ENCODE measurements at places on chromosomes 3 and 15. TPM values are rescaled to one million over a fixed set of nuclear protein-coding genes. Genes with fewer than 3 reads are reported as not detected.

DNA sequence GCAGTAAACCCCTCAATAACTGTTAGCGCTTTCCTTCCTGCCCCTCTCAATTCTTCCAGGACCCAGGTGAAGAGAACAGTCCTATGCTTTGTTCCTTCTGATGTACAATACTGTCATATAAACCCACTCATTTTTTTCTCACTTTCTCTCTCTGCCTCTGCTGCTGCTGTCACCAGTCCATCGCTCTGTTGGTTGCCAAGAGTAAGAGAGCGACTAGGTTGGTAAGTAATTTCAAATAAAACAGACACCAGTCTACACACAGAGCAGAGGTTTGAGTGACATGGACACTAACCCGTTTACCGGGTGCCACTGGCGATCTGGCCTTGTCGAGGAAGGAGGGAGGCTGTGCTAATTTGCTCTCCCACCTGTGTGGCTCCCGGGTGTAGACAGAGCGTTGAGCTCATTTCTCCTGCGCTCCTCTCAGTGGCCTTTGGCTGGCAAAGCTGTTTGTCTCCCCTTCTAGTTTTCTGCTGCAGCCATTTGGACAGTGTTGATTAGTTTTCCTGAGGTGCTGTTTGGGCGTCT, 215.4 kb downstream of the THSD4 start:
- H3K4me1 ChIP-seq: peaks cover 26% of the 10 kb centered on the region
- no peak for DNase-seq
- no peak overlapping the region for H3K4me3 ChIP-seq

DNA sequence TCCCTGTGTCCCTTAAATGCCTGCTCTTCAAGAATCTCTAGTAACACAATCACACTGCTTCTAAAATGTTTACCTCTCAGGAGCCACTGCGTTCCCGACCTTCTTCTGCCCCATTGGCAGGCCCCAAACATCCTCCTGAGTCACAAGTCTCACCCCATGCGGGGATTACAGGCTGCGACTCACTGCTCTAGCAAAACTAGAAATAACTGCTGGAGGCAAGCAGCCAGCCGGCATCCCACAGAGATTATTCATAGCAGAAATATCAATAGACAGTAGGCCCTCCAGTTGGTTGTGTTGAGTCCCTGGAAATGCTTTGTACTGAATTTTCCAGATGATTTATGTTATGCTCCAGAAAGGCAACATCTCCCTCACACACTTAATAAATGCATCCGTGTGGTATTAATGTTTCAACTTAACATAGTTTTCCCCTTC, 64.8 kb downstream of the RFTN1 start:
- no peaks in the 10 kb centered on the region for H3K4me1 ChIP-seq
- H3K27ac ChIP-seq: no peak overlapping the region
- no peaks in the 10 kb centered on the region for H3K27me3 ChIP-seq
- H3K36me3 ChIP-seq: no peaks in the 10 kb centered on the region
- H3K4me3 ChIP-seq: no peak overlapping the region

- DNase-seq: no peak
- H3K4me1 ChIP-seq: peaks cover 15% of the 10 kb centered on the region
- no peak overlapping the region for H3K27ac ChIP-seq
- H3K4me3 ChIP-seq: no peak overlapping the region
- H3K27me3 ChIP-seq: no peaks in the 10 kb centered on the region
Measured at GRCh38 chr3:52305926-52306325, 10.2 kb upstream of the DNAH1 start.

LRCH3 gene
- 43.4 TPM for polyA plus RNA-seq

CISH gene
- polyA plus RNA-seq: 5.8 TPM

- no peak for DNase-seq
- H3K4me3 ChIP-seq: no peak overlapping the region
- no peak overlapping the region for H3K27ac ChIP-seq
- no peaks in the 10 kb centered on the region for H3K27me3 ChIP-seq
- no peaks in the 10 kb centered on the region for H3K36me3 ChIP-seq
Measured at GRCh38 chr15:29924750-29925149, 102.5 kb upstream of the TJP1 start.

DNA sequence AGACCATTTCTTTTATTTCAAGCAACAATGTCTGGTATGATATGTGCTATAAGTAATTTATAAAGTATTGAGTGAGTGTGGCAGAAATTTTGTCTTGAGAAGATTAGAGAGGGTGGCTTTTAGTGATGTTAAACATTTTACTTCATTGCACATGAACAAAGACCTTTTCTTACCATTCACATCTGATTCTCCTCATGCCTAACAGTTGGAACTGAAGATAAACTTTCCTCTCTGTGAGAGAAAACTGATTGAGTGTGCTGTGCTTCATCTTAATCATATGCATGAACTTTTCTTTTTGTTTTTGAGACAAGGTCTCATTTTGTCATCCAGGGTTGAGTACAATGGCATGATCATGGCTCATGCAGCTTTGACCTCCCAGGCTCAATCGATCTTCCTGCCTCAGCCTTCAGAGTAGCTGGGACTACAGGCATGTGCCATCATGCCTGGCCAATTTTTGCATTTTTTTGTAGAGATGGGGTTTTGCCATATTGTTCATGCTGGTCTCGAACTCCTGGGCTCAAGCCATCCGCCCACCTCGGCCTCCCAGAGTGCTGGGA, 377.7 kb upstream of the GOLIM4 start:
- H3K27ac ChIP-seq: no peak overlapping the region
- H3K4me3 ChIP-seq: no peak overlapping the region
- H3K4me1 ChIP-seq: no peaks in the 10 kb centered on the region
- DNase-seq: no peak
- H3K27me3 ChIP-seq: no peaks in the 10 kb centered on the region
- no peaks in the 10 kb centered on the region for H3K36me3 ChIP-seq

GHSR gene
- polyA plus RNA-seq: 0.63 TPM

SCAANT1 gene
- 4.4 TPM for polyA plus RNA-seq

INSYN1 gene
- polyA plus RNA-seq: 18.9 TPM

GRCh38 chr3:46289551-46289950, 47.3 kb downstream of the CCR3 start:
- H3K4me3 ChIP-seq: no peak overlapping the region
- no peaks in the 10 kb centered on the region for H3K36me3 ChIP-seq
- DNase-seq: no peak
- no peaks in the 10 kb centered on the region for H3K27me3 ChIP-seq
- no peak overlapping the region for H3K27ac ChIP-seq

- H3K36me3 ChIP-seq: no peaks in the 10 kb centered on the region
- H3K4me1 ChIP-seq: peaks cover 24% of the 10 kb centered on the region
- no peak for DNase-seq
- no peaks in the 10 kb centered on the region for H3K27me3 ChIP-seq
- no peak overlapping the region for H3K27ac ChIP-seq
Measured at GRCh38 chr3:37492468-37492867, 318.1 kb upstream of the LRRFIP2 start.

- H3K27me3 ChIP-seq: no peaks in the 10 kb centered on the region
- no peaks in the 10 kb centered on the region for H3K36me3 ChIP-seq
- no peaks in the 10 kb centered on the region for H3K4me1 ChIP-seq
- H3K27ac ChIP-seq: no peak overlapping the region
Measured at GRCh38 chr3:28595372-28595771, 246.7 kb upstream of the AZI2 start.

GRCh38 chr3:41581700-41582099, 380.2 kb downstream of the ULK4 start:
- H3K4me1 ChIP-seq: no peaks in the 10 kb centered on the region
- H3K4me3 ChIP-seq: no peak overlapping the region
- no peak overlapping the region for H3K27ac ChIP-seq

ZDHHC23 gene
- polyA plus RNA-seq: 36.4 TPM

DNA sequence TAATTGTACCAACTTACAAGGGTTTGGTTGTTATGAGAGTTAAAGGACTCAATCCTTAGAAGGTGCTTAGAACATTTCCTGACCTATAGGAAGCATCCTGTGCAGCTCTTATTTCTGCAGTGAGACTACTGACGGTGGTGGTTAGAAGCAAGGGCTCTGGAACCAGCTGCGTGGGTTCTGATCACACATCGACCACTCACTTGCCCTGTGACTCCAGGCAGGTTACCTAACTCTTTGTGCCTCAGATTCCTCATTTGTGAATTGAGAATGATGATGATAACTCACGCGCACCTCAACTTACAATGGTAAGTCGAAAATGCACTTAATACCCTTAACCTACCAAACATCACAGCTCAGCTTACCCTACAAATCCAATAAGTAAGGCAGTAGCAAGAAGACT, 80.7 kb upstream of the SPATA12 start:
- H3K27ac ChIP-seq: no peak overlapping the region
- H3K4me1 ChIP-seq: peaks cover 34% of the 10 kb centered on the region
- no peak overlapping the region for H3K4me3 ChIP-seq

GRCh38 chr3:49701388-49702077, 12.2 kb downstream of the RNF123 start:
- H3K4me1 ChIP-seq: no peaks in the 10 kb centered on the region
- H3K27ac ChIP-seq: no peak overlapping the region
- H3K36me3 ChIP-seq: no peaks in the 10 kb centered on the region
- no peaks in the 10 kb centered on the region for H3K27me3 ChIP-seq
- no peak overlapping the region for H3K4me3 ChIP-seq
- no peak for DNase-seq

IL5RA gene
- 1.8 TPM for polyA plus RNA-seq

DNA sequence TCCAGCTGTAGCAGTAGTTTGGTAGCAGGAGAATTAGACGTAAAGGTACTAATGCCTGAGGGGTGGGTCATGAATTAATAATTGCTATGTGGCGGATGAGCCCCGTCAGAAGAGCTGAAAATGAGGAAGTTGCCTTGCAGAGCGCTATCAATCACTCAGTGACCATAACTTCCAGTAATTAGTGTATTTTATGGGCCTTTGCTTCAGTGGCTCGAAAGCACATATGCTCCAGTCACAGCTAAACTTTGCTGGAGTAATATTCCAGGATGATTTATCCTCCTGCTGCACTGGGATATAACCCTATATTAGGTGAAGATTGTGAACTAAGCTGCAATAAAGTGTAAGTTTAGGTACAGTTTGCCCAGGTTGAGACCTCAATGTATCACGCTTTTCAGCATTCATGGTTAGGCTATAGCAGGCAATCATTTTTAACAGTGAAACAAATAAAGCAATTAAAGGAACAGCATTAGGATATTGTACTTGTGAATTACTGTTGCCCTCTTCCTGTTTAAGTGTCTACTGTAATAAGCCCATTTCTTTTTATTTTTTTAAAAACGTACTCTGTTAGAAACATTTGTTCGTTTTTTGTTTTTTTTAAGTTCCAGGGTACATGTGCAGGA, 104.6 kb upstream of the SKOR1 start:
- no peak overlapping the region for H3K27ac ChIP-seq
- no peaks in the 10 kb centered on the region for H3K27me3 ChIP-seq
- no peak overlapping the region for H3K4me3 ChIP-seq
- no peaks in the 10 kb centered on the region for H3K4me1 ChIP-seq
- DNase-seq: no peak

GRCh38 chr3:60803216-60804173, 447.8 kb downstream of the FHIT start:
- H3K27me3 ChIP-seq: no peaks in the 10 kb centered on the region
- H3K4me3 ChIP-seq: no peak overlapping the region
- H3K4me1 ChIP-seq: no peaks in the 10 kb centered on the region
- H3K27ac ChIP-seq: no peak overlapping the region
- H3K36me3 ChIP-seq: no peaks in the 10 kb centered on the region

- no peaks in the 10 kb centered on the region for H3K36me3 ChIP-seq
- no peaks in the 10 kb centered on the region for H3K27me3 ChIP-seq
- no peak overlapping the region for H3K27ac ChIP-seq
- H3K4me1 ChIP-seq: no peaks in the 10 kb centered on the region
Measured at GRCh38 chr3:13379201-13379830, 40.8 kb downstream of the NUP210 start.

CHCHD6 gene
- 84.6 TPM for polyA plus RNA-seq

DNA sequence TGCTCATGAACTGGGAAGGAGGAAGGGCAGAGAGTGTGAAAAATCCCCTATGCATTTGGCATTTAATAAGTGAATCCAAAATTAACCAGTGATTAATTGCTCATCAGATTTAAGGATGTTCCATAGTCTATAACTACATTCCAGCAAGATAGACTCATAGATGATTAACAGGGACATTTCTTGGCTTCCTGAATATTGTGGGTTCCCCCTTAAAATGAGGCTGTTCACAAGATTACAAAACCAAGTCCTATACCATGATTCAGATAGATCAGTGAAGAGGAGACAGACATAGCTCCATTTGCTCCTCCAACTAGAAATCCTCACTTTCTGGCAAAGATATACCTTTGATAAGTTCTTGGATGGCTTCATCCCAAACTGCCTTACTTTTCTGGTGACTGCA, 15.4 kb downstream of the RASGRP1 start:
- H3K4me1 ChIP-seq: no peaks in the 10 kb centered on the region
- no peak overlapping the region for H3K27ac ChIP-seq
- H3K27me3 ChIP-seq: no peaks in the 10 kb centered on the region

GRCh38 chr15:100972975-100973350, 53.8 kb downstream of the LRRK1 start:
- no peak overlapping the region for H3K27ac ChIP-seq
- no peaks in the 10 kb centered on the region for H3K36me3 ChIP-seq
- no peaks in the 10 kb centered on the region for H3K4me1 ChIP-seq
- no peaks in the 10 kb centered on the region for H3K27me3 ChIP-seq
- H3K4me3 ChIP-seq: peak overlapping the region; percentile 26

DNA sequence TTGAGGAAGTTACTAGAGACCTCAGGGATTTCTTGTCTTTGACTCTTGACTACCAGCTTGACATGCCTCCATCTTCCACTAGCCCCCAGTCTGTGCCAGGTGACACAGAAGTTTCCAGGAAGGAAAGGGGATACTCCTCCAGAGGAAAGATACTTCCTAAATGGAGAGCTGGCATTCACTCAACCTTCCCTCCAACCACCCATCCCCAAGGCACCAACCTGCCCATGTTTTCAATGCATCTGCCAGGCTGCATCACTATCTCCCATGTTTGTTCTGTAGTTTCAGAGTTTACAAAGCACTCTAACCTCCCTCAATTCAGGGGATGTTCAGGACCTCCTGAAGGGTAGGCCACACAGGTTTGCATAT, 198.4 kb upstream of the LPP start:
- no peak overlapping the region for H3K4me3 ChIP-seq
- no peaks in the 10 kb centered on the region for H3K36me3 ChIP-seq
- no peak overlapping the region for H3K27ac ChIP-seq
